ENCODE measurements at places on chromosomes 2 and 18.
A peak's percentile ranks its signal among the peaks of the same experiment; 100 is the strongest.

- peak; percentile 57 for DNase-seq
Measured at GRCh38 chr2:10538224-10538894, 90.2 kb upstream of the ODC1 start.

GRCh38 chr2:230821261-230821990 is 43.3 kb upstream of the ITM2C start:
- DNase-seq: no peak

GRCh38 chr2:233999182-233999581 is 51.3 kb upstream of the SPP2 start:
- DNase-seq: no peak

DNA sequence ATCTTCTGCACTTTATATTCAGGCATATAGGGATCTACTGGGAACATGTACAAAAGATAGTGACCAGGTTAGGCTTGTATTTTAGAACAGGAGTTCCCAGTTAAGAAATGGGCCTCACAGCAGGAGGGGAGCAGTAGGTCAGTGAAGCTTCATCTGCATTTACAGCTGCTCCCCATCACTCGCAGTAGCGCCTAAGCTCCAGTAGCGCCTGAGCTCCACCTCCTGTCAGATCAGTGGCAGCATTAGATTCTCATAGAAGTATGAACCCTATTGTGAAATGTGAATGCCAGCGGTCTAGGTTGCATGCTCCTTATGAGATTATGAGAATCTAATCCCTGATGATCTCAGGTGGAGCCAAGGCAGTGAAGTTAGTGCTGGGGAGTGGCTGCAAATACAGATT is 224.4 kb upstream of the CYRIA start:
- no peak for DNase-seq
